Foreskin fibroblast (primary cell): ENCODE measurements at places on chromosomes 11 and 22.

DNA sequence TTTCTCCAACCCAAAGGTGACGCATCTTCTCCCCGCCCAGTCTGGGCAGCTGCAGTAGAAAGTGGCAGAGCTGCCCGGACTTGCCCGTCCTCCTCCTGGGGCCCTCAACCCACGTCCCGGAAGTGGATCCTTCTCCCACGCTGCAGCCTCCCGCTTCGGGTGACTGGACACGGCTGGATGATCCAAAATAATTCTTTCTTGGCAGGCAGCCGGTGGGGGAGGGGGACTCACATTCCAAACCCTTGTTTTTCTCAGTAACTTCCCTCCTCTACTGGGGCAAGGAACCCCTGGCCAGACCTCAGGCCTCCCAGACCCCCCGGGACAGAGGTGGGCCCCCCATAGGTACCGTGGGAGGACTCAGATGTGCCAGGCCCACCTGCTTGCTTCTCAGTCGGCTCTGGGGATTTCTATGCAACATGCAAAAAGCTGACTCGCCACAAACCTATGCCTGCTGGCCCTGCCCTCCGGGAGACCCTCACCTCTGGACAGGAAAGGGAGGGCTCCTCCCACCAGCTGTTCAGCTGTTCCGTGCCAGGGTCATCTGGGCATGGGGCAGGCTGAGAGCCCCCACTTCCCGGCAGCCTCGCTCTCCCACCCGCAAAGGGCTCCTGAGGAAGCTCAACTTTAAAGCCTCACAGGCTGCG lies 1.4 kb downstream of the PLXNB2 start:
- peak; percentile 98 for DNase-seq

GRCh38 chr22:48476577-48476976 lies 1351.1 kb downstream of the BRD1 start:
- DNase-seq: no peak

DNA sequence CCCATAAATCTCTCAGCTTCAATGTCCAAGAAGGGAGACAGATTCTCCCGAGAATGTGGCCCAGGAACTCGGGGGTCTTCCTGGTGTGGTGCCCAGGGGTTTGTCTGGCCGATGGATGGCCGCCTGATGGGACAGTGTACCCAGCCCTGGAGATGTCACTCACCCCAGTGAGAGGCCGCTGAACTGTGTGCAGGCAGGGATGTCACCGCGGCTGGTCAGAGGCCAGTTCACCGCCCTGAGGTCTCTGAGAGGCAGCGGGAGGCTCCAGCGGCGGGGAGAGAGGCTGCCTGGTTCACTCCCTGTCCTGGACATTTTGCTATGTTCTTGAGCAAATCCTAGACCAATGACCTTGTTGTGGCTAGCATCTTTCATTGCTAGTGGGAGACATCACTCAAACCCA lies 1349.5 kb downstream of the BRD1 start:
- DNase-seq: no peak

GRCh38 chr11:120702656-120703055 lies 191.1 kb downstream of the GRIK4 start:
- DNase-seq: no peak

- DNase-seq: peak; percentile 63
Measured at GRCh38 chr11:70483077-70483861, 84.9 kb downstream of the CTTN start.

DNA sequence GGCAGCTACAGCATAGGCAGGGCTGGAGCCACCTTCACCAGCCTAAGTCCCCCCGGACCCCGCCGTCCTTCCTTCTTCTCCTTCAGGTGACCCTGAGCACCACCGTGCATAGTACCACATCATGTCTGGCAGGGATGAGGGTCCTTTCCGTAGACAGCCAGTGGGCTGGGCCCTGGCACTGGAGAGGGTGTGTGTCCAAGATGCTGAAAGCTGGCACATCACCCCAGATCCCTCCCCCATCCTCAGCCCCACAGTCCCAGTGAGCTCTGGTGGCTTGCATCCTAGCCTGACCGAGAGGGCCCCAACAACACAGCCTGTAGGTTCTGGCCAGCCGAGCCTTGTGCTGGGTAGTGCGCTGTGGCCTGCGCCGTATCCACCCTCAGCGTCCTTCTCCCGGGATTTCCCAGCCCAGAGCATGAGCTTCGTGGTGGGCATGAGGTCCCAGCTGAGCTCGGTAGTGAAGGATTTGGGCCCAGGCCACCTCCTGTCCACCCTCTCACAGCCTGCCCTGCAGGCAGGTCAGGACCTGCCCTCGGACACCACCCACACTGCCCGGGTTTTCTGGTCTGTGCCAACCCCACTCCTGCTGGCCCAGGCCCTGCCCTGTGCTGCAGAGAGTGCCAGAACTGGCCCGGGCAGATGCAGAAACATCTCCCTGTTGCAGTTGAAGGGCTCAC lies 1124.3 kb downstream of the BRD1 start:
- no peak for DNase-seq

DNA sequence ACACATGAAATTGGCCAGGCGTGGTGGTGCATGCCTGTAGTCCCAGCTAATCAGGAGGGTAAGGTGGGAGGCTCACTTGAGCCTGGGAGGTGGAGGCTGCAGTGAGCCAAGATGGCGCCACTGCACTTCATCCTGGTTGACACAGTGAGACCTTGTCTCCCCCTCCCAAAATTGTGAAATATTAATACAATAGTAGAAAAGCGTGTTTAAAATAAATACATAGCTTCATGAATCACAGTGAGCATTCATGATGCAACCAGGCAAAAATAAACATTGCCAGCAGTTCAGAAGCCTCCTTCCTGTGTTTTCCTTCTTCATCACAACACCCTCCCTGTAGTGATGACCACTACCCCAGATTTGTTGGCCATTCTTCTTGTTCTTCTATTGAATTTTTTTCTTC lies 4.3 kb upstream of the TEAD1 start:
- no peak for DNase-seq

DNA sequence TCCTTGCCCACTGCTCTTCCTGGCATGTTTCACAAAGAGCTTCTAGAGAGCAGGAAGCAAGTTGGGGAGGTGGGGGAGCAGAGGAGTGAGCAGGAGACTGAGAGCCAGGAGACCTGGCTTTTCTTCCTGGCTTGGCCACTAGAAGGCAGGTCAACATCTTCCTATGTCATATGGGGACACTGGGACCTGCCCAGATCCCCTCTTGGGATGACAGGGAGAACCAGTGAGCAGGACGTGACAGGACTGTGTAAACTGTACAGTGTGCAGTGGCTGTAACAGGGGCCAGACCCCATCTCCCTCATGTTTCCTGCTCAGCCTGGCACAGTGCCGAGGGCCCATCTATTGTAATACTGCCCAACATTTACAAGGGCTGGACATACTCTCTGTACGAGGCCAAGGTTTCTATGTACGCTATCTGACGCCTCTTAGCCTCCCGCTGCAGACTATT lies 29.4 kb downstream of the GDPD5 start:
- DNase-seq: no peak

DNA sequence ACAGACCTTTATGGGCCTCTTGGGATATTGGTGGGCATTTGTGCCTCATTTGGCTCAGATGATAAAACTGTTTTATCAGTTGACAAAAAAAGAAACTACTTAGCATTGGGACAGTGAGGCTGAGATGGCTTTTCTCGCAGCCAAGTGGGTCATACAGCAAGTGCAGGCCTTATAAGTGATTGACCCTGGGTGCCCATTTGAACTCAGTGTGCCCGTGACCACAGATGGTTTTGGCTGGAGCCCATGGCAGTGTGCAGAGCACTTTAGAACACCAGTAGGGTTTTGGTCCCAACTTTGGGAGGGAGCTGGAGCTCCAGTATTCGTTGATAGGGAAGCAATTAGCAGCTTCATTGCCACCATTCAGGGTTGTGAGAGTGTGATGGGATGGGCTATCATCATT lies 404.5 kb upstream of the LARGE1 start:
- DNase-seq: no peak

- peak; percentile 74 for DNase-seq
Measured at GRCh38 chr22:41998361-41999261, at the start of gene WBP2NL. WBP2NL (plus strand) TSS chr22:41998788; CDS start chr22:41998819, 31 bp downstream.

- peak; percentile 74 for DNase-seq
Measured at GRCh38 chr11:68028802-68029545, 1.5 kb upstream of the NDUFS8 start.

DNA sequence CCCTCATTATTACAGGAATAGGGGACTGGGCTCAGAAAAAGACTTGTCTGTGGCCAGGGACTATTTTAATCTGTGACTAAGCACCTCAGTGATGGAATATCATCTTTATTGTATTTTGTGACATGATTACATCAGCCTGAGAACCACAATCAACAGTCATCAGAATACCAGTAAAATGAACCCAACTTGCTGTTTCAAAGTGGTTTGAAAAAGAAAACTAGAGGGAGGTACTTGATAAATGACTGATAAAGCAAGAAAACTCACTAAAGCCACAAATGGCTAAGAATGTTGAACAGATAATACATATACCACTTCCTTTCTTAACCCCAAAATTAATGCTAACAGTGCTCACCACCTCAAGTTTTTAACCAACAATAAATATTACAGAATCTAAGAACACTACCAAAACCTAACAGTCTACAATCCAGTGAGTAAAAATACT lies 155.7 kb downstream of the ATG16L2 start:
- DNase-seq: peak; percentile 87

GRCh38 chr22:46072110-46072881 lies 78.0 kb upstream of the PPARA start:
- DNase-seq: peak; percentile 80

GRCh38 chr11:3105791-3106735 lies 48.8 kb upstream of the CARS1 start:
- DNase-seq: no peak

GRCh38 chr11:118366287-118366686 lies 6.9 kb downstream of the UBE4A start:
- DNase-seq: no peak

DNA sequence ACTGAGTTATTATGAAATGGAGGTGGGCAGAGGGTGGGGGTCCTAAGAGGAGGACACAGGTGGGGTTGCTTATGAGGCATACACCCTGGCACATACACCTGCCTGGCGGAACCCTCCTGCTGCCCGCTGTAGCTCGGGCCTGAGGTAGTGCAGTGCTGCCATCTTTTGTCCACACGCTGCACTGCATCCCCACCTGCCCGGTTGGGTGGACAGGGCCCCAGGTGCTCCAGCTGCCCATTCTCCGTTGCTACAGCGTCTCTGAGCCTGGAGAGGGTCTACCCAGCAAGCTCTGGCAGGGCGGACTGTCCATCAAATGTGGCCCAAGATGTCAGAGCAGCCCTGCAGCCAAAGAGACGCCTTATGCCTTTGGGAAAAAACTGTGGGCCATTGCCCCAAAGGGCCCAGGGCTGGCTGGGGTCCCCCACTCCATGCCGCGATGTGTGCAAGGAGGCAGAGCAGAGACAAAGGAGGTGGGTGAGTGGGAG lies 131.2 kb downstream of the BUD13 start:
- no peak for DNase-seq

DNA sequence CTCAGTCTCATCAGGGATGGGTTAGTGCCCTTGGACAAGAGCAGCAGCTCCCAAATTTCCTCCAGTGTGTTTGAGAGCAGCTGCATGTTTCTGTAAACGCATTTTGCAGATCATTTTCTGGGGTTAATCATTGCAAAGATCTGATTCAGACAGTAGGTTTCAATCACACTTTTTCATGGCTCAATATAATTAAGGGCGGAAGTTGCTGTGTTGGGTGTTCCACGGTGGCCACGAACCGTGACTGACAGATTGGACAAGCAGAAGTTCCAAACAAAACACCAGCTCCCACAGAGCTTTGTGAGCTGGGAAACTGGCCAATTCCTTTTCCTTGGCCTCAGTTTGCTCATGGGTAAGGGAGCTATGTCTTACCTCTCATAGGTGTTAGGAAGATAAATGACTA lies 8.4 kb upstream of the RASSF10 start:
- no peak for DNase-seq

- DNase-seq: no peak
Measured at GRCh38 chr22:43533656-43534428, 122.0 kb downstream of the MPPED1 start.

DNA sequence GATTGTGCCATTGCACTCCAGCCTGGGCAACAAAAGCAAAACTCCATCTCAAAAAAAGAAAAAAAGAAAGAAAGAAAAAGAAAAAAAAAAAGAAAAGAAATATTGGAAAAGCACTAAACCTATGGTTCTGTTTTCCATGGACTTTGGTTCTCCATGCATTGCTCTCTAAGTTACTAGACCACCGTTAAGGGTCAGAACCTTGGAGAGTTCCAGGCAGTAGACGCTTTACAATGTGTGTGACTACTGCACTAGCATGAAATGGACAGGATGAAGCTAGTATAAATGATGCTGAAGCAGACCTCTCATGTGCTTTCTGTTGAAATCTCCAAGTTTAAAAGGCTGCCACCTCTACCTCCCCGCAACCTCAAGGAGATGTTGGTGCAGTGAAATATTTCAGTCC lies 63.5 kb downstream of the SIK2 start:
- peak; percentile 20 for DNase-seq

- no peak for DNase-seq
Measured at GRCh38 chr11:125902277-125902926, 604 bp downstream of the PUS3 start.

- peak; percentile 70 for DNase-seq
Measured at GRCh38 chr22:46297151-46297812, 612 bp downstream of the GTSE1 start.

GRCh38 chr11:14058061-14058460 lies 95.5 kb downstream of the SPON1 start:
- no peak for DNase-seq

- no peak for DNase-seq
Measured at GRCh38 chr22:39527481-39527961, 5.0 kb downstream of the RPS19BP1 start.

GRCh38 chr11:43282607-43283440 lies 29.0 kb upstream of the API5 start:
- peak; percentile 55 for DNase-seq

GRCh38 chr11:122902951-122903350 lies 20.4 kb downstream of the JHY start:
- no peak for DNase-seq

DNA sequence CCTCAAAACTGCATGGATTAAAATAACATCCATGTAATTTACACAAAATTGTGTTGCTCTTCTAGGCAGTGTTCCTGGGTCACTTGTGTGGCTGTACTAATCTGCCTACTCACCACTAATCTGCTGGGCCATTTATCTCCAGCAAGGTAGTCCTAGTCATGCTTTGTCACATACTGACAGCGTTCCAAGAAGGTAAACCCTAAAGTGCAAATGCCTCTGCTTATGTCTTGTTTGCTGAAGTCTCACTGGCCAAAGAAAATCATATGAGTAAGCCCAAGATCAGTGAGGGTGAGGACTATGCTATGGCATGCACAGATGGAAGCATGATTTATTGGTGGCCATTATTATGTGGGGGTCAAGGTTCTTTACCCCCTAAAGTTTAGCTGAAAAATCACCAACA lies 630.2 kb upstream of the LUZP2 start:
- peak; percentile 6 for DNase-seq
